ENCODE measurements at places on chromosomes 5 and 9.

DNA sequence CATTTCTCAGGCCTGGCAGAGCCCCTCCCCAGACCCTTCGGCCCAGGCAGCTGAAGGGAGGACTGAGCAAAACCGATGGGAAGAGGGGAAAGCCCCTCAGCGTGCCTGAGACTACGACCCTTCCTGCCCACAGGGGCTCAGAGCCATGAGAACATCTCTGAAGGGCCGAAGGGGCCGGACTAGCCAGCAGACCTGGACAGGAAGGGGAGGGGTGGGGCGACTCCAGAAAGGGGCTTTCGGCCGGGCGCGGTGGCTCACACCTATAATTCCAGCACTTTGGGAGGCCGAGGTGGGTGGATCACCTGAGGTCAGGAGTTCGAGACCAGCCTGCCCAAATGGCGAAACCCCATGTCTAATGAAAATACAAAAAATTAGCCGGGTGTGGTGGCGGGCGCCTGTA lies 85.8 kb upstream of the PHYKPL start:
- DNase-seq: no peak

GRCh38 chr5:134097211-134097749 lies 17.2 kb upstream of the TCF7 start:
- DNase-seq: no peak

DNA sequence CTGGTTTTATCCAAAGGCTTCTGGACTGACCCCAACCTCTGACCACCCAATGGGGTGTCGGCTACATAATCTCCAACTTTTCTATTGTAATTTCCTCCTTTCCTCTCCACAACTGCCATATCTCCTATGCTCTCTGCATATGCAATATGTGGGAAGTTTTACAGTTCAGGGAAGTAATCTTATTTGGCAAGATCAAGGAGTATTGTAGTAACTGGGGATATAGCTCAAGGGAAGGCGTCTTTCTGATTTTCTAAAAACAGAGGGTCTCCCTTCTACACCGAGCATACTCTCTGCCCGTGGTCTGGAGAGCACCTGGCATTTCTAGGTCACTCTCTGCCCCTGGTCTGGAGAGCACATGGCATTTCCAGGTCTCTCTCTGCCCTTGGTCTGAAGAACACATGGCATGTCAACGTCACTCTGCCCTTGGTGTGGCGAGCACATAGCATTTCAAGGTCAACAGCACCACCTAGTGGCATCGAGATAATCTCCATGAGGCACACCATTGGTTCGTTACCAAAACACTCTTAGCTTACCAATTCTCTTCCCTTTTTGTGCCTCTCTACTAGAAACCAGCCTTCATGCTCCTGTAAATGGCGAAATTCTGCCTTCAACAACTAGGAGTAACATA lies 616.4 kb upstream of the NUDT12 start:
- no peak for DNase-seq

DNA sequence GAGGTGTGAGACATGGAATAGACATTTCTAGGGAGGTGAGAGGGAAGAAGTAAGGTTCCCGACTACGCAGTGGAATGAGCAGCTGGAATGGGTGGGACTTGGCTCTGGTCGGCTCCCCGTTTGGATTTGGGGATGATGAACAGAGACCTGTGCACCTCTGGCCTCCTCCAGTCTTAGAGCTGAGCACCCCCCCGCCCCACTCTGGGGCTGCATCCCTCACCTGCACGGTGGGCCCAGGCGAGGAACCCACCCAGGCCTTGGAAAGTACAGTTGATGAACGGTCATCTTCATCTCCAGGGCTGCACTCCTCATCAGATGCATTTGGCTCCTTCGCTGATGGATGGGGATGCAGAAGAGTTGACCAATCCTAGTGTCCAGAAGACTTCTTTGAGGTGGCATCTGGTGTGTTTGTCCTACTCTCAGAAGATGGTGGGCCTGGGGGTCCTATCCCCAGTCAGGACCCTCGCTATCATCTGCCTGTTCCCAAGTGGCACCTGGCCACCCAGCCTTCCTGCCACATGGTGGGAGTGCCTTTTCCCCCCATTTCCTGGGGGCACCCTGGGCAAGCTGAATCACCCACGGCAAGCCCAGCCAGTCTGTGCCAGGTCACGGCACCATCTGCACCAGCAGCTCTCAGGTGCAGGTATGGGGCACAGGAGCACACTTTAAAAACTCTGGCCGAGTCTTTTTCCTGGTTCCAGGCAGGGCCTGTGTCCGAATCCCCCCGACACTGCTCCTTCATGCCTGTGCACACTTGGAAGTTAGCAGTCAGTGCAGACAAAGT lies 70.5 kb downstream of the GTF3C4 start:
- DNase-seq: no peak

GRCh38 chr5:153237671-153238332 lies 252.7 kb upstream of the GRIA1 start:
- DNase-seq: no peak

DNA sequence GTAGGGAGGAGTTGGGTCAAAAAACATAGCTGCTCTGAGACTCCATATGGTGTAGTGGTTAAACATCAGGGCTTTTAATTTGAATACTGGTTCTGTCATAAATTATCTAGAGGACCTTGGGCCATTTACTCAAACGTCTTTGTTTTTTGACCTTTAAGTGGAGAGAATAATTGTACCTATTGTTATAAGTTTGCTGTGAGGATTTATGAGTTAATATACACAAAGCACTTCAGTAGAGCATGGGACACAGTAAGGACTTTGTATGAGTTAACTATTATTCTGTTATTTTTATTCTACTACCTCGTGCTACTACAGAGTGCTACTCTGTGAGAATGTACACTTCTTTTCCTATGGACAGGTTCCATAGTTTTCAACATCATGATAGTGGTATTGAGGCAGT lies 123.7 kb upstream of the TNC start:
- DNase-seq: no peak

- no peak for DNase-seq
Observed at GRCh38 chr5:179870403-179870903, 11.8 kb upstream of the MRNIP start.

DNA sequence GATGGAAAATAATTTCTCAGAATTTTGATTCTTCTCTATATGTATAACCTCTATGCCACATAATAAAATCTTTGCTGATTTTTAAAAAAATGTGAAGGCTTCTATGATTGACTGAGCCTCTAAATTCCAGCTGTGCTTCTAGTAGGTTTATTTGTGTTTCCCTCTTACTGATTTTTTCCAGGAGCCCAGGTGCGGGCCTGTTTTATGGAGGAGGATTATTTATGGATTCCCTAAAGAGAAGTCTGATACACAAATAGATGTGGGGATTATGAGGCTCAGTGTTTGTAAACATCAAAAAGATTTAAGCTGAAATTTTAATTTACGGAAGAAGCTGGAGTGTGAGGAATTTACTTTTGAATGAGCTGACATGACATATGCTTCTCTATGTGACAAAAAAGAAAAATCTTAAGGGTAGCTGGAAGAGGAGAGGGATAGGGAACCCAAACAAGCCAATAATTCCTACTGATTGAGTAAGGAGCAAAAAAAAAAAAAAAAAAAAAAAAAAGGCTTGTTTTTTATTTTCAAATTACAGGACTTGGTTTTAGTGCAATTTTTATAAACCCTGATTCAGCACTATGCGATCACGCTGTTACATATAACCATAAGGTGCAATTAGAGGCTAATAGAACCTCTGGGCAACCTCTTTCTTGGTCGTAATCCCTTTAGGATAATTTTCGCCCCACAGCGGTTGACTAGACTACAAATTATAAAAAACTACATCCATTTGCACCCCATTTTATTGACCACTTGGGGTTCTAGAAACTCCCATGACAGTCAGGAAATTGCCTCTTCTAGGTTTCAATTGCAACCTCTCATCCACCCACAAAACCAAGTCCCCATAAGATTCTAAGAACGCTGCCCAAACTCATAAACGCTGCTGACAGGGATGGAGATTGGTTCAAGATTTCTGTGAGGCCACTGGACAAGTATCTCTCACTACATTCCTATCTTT lies 44.4 kb upstream of the RAI14 start:
- no peak for DNase-seq

DNA sequence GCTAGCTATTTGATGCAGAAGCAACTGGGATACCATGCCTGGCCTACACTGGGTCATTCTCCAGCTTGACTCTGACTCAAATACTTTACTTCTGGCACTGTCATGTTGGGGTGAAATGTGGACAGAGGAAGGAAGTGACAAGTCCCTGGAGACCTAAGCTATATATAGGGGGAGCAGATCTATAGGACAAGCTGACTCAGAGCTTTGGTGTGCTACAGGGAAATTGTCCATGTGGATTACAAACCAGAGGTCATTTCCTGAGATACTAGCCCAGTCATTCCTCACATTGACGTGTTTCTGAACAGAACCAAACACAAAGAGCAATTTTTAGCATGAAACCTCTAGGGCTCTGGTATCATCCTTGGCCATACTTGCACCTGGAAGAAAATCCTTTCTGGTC lies 531.6 kb upstream of the CLINT1 start:
- no peak for DNase-seq

DNA sequence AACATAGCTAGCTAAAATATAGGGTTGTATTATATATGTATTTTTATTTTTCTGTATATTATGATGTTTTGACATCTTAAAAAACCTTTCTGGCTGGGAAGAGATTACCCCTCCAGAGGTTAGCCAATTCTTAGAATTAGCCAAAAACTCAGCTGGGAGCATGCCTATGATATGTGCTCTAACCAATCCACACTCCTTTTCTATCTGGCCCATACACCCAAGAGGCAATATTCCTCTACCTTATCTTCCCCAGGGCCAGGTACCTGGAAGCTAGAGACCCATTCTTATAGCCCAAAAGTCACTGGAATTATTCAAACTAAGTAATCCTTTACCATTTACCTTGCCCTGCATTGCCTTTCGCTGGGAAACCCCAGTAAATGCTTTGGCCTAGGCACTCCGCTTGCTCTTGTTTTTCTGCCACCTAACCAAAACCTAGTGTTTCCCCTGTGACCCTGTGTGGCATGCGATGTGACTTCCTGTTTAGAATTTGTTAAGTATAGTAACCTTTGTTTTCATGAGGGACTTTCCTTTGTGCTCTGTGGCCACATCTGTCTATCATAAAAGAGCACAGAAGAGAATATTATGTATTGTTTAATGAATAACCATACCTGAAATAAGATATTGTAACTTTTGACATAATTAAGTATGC lies 37.4 kb downstream of the CSNK1G3 start:
- no peak for DNase-seq

DNA sequence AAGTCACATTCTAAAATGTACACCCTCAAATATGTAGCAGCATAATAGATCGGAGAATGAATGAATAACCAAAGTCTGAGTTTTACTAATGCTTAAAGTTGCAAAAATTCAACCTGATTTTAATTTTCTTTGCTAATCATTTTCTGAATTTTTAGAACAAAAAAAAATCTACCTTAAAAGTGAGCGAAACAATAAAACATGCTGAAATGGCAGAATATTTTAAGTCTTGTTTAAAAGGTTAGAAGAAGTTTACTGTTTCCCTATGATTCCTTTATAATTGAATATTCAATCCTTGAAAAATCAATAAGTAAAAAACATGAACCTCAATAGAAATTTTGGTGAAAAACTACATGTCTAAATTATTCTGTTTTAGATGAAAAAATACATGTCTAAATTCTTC lies 27.1 kb upstream of the ZNF462 start:
- no peak for DNase-seq

- no peak for DNase-seq
Observed at GRCh38 chr9:114281473-114282103, 41.3 kb upstream of the ORM1 start.

- DNase-seq: no peak
Observed at GRCh38 chr5:36751886-36752285, 124.7 kb upstream of the NIPBL start.

- DNase-seq: no peak
Observed at GRCh38 chr9:117704597-117704996, 394 bp downstream of the TLR4 start.

DNA sequence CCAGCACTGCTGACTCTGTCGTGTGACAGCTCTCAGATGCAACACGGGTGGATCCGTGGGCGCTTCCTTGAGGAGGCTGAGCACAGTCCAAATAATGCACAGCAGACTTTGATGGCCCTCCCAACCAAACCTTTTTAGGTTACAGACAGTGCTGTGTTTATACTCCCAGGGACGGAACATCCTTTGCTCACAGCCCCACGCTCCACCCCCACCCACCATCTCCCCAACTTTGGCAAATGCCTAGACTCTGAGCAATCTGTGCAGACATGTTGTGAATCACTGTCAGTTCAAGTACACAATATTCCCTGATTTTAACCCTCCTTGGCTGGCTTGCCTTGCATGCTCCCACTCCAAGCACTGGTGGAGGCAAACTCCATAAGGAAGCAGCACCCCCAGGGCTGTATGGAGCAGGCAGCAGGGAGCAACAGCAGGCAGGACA lies 324.6 kb downstream of the MLLT3 start:
- no peak for DNase-seq

- DNase-seq: no peak
Observed at GRCh38 chr5:35205186-35205585, 25.1 kb downstream of the PRLR start.

GRCh38 chr5:175811589-175811988 lies 59.8 kb upstream of the CPLX2 start:
- no peak for DNase-seq

- no peak for DNase-seq
Observed at GRCh38 chr5:175463641-175464040, 14.7 kb upstream of the SFXN1 start.

DNA sequence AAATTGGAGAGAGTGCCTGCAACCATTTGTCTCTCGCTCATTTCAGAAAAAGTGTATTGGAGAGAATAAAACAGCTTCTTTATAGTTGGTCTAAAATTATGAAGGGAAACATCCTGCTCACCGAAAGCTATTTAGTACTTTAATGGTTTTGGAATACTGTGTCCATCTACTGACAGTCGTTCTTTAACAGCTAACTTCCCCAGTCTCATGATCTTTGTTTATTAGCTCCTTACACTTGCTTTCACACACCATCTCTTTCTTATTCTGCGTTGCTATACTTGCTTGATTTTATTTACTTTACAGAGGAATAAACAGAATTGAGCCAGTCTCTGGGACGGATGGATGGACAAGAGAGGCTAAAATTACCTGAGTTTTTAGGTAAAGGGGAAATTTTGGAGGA lies 229.3 kb downstream of the CCDC171 start:
- no peak for DNase-seq

DNA sequence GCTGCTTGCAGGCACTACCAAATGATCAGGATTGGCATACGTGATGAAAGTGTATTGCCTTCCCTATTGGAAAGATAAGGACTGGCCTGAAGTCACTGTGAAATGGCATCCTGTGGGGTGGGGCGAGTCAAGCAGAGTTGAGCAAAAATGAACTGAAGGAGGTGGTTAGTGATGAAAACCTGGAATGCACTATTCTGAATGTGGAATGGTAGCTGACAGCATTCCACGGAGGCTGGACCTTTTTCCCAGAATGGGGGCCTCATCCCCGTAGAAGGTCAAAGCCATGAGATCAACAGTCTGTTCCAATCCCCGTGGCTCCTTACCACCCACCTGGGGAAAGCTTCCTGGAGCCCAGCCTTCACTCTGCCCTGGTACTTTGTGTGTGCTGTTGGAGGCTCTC lies 37.7 kb downstream of the ASS1 start:
- DNase-seq: no peak

GRCh38 chr5:166399781-166400180 lies 1891.7 kb upstream of the WWC1 start:
- DNase-seq: no peak

- DNase-seq: no peak
Observed at GRCh38 chr5:32475334-32476097, 31.0 kb upstream of the ZFR start.

- no peak for DNase-seq
Observed at GRCh38 chr5:115309751-115310370, 13.4 kb upstream of the CCDC112 start.

- no peak for DNase-seq
Observed at GRCh38 chr5:55160493-55161209, 680 bp downstream of the GPX8 start.

Data from stimulated activated CD8-positive, alpha-beta memory T cell treated with anti-CD3 and anti-CD28 coated beads, Interleukin-15, amount 100 ng/mL, for 24 hours (primary cell).